ENCODE measurements at places on chromosomes 5 and 9.

- DNase-seq: no peak
Observed at GRCh38 chr5:50767588-50767987, 101.2 kb downstream of the PARP8 start.

GRCh38 chr5:173697931-173698579 lies 81.6 kb upstream of the BOD1 start:
- no peak for DNase-seq

- no peak for DNase-seq
Observed at GRCh38 chr9:89533411-89534095, 35.6 kb upstream of the SEMA4D start.

DNA sequence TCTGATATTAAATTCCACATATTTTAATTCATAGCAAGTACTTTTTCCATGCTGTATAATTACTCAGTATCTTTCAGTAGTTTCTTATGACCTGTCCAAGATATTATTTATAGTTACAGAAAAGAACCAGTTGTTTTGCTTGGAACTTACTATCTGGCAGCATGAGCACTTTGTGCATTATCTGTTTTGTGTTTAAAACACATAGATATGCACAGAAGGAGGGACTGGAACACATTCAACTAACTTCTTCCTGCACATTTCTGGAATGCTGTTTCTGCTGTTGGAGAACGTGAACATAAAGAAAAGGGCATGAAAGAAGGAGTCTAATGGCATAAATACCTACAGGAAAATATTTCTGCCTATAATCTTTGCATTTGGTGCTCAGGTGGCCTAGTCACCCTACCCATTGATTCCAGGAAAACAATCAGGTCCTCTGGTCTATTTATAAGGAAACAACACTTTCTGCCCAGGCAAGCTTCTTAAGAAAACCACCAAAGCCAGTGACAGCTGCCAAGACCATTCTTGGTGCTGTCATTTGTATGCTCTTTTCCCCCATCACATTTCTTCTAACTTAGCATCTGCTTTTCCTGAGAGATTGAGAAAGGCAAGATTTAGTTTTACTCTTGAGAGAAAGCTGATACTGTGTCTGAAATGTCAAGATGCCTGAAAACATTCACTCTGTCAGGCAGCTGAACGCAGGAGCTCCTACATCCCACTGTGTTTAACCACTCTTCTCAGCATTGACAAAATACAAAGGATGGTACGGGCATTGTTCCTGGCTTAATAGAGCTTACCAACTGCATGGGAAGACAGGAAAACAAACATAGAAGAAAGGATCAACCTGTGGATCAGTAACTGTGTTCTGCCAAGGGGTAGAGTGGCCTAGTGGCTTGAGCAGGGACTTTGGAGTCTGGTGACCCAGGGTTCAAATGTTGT lies 40.3 kb downstream of the RAB3C start:
- DNase-seq: no peak

DNA sequence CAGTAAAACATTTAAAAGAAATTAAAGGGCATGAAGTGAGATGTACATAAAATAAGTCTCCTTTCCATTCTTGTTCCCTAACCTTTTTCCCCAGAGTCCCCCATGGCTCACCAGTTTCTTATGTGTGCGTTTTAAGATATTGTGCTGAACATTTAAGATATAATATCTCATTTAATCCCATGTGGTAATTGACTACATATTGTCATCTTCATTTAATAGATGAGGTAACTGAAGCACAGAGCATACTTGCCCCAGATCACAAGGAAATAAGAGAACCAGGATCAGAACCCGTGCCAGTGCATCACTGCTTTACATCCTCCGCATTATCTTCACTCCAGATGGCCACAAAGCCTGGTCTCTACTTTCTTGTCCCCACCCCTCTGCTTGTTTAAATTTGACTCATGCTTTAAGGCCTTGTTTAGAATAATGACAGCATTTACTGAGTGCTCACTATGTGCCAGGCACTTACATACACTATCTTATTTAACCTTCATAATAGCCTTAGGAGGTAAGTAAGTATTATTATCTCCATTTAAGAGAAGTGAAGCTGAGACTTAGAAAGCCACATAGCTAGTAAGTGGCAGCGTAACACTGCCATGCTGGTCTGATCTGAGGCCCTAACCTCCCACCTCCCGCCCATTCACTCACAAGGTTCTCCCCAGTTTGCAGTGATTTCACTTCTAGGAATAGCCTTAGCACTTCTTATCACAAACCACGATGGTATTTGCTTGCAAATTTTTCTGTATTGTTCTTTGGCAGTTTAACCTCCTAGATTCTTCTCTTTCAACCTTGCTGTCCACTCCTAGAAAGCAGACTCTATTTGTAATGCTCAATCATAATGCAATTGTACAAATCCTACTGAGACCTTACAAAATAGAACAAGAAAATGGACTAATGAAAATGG lies 78.4 kb upstream of the IL6ST start:
- no peak for DNase-seq

- DNase-seq: no peak
Observed at GRCh38 chr5:157857816-157858526, 974 bp downstream of the CLINT1 start.

GRCh38 chr9:36134761-36135505 lies 1.6 kb upstream of the GLIPR2 start:
- DNase-seq: peak; percentile 60

GRCh38 chr5:61162832-61163567 lies 732 bp upstream of the SMIM15 start:
- DNase-seq: no peak

DNA sequence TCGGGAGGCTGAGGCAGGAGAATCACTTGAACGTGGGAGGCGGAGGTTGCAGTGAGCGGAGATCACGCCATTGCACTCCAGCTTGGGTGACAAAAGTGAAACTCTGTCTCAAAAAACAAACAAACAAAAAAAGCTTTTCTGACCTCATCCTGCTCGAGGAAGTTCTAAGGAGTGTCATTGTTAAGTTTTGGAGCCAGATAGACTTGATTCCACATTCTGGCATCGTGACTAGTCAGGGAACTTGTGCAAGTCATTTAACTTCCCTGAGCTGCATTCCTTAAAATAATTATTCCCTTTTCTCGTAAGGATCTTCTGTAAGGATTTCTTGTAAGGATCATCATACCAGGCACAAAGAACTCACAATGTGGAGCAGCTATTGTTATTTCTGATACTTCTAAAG lies 26.2 kb downstream of the SNX24 start:
- DNase-seq: no peak

- no peak for DNase-seq
Observed at GRCh38 chr9:29078063-29078666, 1504.9 kb upstream of the C9orf72 start.

DNA sequence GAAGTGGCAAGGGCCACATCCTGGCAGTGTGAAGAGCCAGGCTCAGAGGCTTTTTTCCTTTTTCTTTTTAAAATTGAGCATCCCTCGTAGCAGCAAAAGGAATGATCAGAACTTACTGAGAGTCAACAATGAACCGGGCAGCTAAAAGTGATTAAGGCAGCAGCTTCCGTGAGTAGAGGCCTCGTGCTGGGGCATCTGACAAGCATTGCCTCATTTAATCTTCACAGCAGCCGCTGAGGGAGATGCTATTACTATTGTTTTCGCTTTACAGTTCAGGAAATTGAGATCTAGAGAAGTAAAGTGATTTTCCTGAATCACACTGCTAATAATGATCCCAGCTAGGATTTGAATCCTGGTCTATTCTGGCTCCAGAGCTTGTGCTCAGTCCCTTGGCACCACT lies 30.7 kb upstream of the PTGS1 start:
- DNase-seq: no peak

GRCh38 chr9:133199648-133200321 lies 9.3 kb downstream of the OBP2B start:
- DNase-seq: no peak

DNA sequence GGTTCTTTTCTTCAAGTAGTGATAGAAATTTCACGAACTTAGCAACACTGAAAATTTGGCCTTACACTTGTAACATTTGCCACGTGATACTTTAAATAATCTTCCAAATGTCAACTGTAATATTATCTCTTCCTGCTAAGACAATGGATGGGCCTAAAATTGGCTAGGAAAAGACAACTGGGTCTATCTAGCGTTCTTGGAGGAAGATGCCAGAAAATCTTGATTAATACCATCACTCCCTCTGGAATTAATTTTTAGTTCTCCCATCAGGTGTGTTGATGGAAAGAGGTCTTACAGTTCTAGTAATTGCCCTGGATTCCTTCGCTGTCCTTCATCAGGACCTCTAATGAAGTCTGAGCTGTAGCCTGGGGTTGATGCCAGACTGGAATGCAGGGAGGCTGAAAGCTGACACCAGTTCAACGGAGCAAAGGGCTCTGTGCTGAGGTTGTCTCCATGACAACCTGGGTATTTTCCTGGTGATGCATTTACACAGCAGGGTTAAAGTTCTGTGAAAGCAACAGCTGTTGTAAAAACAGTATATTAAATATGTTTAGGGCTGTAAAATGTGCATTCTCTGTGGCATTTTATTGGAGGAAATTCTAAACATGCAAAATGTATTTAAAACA lies 92.3 kb downstream of the GAS1 start:
- DNase-seq: no peak

DNA sequence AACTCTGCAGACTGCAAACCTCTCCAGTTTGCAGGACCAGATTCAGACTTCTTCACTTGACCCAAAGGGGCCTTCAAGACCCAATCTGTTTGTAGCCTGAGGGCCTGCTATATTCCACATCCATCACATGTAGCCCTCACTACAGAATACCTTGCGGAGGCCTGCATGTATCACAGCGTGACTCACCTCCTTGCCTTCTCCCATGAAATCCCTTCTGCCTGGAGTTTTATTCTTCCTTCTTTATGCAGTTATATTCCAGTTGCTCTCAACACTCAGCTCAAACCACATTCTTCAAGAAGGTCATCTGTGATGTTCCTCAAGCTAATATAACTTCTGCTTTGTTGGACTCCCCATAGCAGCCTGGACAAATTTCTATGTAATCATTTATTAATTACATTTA lies 198.5 kb upstream of the PTGER4 start:
- DNase-seq: no peak

DNA sequence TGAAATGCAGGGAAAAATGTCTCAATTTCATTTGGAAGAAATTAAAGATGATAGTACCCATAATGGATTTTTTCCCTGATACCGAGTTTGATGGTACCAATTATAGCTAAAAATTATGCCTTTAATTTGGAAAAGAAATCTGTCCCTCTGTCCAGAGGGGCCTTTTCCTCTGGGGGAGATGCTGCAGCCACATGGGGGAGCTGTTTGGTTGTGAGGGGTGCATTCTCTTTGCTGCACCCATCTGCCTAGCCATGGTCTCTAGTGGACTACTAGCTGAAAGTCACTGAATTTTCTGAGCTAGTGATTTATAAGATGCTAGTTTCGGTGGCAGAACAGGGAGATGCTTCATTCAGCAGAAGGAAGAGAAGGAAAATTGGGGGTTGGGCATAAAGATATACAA lies 9.6 kb downstream of the SEC61B start:
- DNase-seq: no peak

DNA sequence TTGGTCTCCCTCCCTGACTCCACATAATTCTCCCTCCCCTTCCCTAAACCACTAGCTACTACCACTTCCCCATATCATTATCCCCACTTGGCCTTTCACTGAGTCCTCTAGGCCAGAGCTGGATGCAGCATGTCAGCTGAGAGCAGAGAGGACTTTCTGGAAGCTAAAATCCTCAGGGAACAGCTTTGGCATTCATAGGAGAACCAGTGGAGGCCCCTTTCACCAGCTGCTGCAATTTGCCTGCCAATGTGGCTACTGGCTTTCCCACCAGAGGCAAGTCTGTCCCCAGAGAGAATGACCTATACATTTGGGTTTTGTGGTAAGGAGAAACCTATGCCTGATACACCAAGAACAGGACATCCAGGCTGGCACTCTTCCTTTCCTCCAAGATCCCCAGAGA lies 14.4 kb downstream of the FAM219A start:
- DNase-seq: no peak

- DNase-seq: no peak
Observed at GRCh38 chr9:7150153-7150890, 392.5 kb downstream of the KDM4C start.

- no peak for DNase-seq
Observed at GRCh38 chr5:172929371-172929838, 29.8 kb upstream of the RPL26L1 start.

DNA sequence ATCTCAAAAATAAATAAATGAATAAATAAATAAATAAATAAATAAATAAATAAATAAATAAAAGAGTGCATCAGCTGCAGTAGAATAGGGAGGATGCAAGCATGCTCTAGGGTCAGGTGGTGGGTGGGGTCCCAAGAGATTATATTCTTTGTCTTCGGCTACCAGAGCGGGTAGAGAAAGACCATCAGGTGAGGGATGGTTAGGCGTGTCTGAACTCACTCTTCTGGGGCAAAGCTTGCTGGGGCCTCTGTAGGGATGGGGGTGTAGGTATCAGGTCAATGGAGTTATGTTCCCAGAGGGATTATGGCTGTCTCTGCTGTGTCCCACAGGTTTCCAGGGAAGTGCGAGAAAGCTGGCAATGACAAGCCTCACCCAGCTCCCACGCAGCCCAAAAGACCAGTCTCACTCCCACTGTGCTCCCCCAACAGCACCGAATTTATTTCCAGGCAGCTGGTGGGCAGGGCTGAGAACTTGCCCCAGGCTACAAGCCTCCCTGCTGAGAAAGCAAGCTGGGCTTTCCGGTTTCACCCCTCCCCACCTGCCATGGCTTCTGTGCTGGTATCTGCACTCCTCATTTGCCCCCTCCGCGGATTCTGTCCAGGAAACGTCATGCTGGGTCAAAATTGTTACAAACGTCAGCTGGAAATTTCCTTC lies 180.8 kb downstream of the LURAP1L start:
- DNase-seq: peak; percentile 8

GRCh38 chr5:15525703-15526275 lies 25.8 kb downstream of the FBXL7 start:
- no peak for DNase-seq

DNA sequence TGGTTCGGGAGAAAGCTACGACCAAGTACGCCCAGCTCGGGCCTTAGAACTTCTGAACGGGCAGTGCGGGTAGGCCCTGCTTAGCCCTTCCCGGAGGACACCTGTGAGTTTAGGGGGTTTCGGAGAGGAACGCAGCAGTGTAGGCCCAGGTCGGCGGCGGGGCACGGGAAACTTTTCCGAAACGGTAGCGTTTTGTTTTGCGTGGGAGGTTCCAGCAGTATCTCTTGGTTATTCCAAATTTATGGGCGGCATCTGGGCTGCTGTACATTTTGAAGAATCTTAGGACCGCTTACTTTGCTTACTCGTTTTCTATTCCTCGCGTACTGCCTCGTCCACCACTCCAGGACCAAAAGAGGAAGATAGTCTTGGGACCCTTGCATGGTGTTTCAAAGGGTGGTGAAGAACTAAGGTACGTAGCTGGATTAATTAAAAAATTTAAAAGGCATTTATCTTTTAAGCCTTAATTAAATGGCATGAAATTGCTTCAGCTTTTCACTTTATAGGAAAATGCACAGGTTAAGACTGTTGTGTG lies 492 bp downstream of the TENT2 start:
- no peak for DNase-seq

- no peak for DNase-seq
Observed at GRCh38 chr5:83343299-83343698, 128.2 kb upstream of the VCAN start.
